ENCODE measurements at places on chromosomes 16 and 17.

DNA sequence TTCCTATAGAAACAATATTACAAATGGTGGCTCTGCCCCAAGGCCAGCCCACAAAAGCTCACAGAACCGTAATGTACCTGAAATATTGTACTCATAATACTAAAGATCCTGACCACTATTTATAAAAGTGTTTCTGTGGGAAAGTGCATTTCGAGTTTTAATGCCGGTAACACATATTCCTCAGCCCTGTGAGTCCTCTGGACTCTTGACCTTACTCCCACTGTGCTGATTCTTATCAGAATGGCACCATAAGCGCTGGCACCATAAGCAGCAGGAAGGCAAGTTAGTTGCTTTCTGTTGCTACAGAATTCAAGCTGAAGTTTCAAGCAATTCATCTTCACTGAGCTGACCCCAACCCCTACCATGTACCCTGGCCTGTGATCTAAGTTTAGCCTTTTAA is 36.4 kb upstream of the MED13 start:
- no peak for DNase-seq

GRCh38 chr17:82228842-82229697 is at the start of gene SLC16A3:
Gene SLC16A3 (plus strand): TSS chr17:82229042. CDS start chr17:82236009, 6,967 bp downstream.
- no peak for DNase-seq

DNA sequence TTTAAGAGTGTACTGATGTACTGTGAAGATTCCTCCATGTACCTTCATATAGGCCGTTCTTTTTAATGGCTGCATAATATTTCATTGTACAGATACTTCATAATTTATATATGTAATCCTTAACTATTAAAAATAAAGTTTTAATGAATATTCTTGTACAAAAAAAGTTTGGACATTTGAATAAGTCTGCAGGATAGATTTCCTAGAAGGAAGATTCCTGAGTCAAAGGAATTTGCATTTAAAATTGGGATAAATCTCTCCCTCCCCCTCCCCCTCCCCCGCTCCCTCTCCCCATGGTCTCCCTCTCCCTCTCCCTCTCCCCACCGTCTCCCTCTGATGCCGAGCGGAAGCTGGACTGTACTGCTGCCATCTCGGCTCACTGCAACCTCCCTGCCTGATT is 15.6 kb upstream of the SLC13A2 start:
- no peak for DNase-seq

GRCh38 chr17:59530531-59530930 is 34.9 kb upstream of the DHX40 start:
- DNase-seq = no peak

DNA sequence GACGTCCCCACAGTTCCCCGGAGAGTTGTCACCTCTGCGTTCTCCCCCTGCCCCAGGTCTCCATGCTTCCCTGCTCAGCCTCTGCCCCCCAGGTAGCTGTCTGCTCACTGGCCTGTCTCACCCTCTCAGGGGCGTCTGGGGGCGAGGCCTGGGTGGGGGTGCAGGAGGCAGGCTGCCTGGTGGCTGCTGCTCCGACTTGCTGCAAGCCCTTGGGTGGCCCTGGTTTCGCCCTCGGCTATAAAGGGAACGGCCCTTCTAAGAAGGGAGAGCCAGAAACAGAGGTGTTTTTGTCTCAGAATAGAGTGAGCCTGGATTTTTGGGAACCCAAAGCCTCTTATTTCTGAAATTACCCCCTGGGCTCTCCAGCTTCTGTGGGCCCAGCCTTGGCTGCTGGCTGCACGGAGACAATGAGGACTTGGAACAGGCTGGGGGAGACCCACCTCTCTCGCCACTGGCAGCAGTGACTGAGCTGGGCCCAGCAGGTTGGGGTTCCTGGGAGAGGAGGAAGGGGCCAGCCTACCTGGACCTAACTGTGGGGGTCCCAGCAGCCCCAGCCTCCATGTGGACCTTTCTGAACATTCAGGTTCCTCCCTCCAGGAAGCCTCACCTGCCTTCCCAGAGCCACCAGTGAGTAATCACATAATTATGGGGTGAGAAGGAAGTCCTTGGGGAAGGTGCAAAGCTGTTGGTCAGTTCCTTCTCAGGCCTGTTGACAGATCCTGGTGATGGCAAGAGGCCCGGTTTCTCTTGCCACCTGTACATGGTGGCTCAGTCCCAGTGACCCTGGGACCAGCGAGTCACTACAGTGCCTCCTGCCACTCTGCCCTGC is 15.5 kb upstream of the SPNS2 start:
- no peak for DNase-seq

GRCh38 chr16:80158766-80159165 is 382.0 kb upstream of the DYNLRB2 start:
- no peak for DNase-seq

DNA sequence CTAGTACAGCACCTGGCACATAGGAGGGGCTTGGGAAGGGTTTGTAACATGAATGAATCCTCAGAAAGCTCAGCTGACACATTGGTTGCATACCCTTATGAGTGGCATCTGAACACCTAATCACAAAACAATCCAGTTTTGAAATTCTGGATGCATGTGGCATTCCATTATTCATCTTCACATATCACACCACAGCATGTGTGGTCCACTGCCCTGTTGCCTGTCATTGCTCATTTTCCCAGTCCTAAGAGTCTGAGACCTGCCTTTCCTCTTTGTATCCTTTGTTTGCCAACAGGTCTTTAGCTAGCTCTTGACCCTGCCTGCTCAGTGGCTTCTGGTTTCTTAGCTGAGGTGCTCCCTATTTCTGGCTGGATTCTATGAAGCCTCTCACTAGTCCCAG is 170.8 kb upstream of the ASIC2 start:
- no peak for DNase-seq

GRCh38 chr17:34776456-34777443 is 184.5 kb downstream of the CCT6B start:
- DNase-seq = no peak

DNA sequence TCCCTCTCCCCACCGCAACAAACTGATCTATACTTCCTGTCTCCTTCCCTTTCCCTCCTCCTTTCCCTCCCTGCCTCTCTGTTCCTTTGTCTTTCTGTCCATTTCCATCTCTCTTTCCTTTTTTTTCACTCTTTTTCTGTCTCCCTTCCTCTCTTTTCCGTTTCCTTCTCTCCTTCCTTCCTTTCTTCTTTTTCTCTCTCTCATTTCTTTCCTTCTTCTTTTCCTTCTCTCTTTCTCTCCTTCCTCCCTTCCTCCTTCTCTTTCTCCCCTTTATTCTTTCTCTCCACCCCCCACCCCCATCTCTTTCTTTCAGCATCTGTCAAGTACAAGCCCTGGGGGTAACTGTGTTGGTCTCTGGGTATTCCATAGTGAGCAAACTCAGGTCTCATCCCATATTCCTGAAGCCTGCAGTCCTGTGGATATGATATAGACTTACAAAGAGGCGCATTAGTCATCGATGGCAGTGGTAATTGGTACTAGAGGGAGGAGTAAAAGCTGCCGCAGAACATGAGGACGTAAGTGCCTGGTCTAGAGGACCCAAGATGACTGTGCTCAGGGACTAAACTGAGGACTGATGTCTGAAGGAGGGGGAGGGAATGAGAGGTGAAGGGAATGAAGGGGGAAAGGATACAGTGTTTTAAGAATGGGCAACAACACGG is 50.4 kb downstream of the VAT1L start:
- no peak for DNase-seq

GRCh38 chr16:19841184-19841583 is 43.5 kb downstream of the GPRC5B start:
- DNase-seq = no peak

GRCh38 chr16:28187595-28188004 is 24.2 kb downstream of the XPO6 start:
- no peak for DNase-seq

DNA sequence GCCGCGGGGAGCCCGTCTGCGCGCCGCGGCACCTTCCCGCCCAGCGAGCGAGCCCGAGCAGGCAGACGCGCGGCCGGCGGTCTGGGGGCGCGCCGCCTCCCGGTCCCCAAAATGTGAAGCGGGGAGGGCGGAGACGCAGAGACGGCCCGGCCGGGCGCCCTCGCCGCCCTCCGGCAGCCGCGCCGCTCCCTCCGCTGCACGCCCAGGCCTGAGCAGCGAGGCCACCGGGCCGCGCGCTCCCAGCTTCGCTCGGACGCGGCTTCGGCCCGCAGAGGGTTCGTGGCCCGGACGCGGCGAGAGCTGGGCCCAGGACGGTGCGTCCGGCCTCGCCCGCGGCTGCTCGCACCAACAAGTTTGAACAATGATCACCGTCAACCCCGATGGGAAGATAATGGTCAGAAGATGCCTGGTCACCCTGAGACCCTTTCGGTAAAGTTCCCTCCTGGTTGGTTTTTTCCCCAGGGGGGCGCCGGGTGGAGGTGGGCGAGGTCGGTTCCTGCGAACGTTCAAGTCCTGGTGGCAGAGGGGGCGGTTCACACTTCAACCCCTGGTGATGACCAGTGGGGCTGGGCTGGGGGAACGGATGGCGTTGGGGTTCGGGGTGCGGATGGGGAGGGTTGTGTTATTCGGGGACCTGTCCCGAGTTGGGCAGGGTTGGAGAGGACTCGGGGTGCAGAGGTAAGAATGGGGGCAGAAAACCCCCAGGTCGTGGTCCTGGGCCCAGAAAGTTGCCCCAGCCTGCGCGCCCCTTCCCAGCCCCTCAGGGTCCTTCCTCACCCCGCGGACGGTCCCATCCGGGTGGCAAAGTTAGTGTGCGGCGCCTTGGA is 678 bp downstream of the MGAT5B start:
- DNase-seq = no peak

- DNase-seq = no peak
Observed at GRCh38 chr17:10673312-10673711, 16.2 kb upstream of the MYH3 start.

GRCh38 chr17:70558821-70559220 is 389.5 kb downstream of the KCNJ2 start:
- DNase-seq = no peak

- no peak for DNase-seq
Observed at GRCh38 chr17:55710410-55710809, 12.3 kb downstream of the TMEM100 start.

DNA sequence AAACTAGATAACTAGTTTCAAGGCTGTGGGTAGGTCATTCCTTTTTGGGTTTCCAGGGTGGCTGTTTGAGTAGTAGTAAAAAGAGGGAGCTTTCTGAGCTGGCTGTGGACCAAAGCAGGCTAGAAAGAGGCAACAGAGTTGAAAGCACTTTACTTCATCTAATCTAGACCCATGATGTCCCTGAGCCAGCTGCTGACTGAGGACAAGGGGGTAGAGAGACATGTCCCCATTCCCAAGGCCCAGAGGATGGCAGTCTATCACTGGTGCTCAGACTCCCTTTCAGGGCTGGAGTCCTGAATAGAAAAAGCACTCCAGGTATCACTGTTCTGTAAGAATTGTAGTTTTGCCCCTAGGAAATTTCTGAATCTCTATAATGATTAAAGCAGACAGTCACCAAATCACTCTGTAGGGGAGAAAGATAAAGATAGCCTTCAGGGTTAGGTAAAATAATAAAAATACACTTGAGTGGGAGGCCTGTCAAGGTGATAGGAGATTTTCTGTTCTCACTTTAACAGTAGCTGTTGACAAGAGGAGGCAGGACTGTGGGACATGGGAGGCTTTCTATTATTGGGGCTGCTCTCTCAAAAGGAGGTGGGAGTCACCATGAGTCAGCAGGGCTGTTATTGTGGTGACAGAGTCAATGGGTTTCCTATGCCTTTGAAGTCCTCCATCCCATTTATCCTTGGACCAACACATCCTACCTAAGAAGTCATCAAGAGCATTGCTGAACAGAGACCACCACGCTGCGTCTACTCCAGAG is 190.2 kb upstream of the MPHOSPH6 start:
- DNase-seq = no peak

GRCh38 chr16:73887911-73888310 is 408.7 kb upstream of the PSMD7 start:
- DNase-seq = no peak

DNA sequence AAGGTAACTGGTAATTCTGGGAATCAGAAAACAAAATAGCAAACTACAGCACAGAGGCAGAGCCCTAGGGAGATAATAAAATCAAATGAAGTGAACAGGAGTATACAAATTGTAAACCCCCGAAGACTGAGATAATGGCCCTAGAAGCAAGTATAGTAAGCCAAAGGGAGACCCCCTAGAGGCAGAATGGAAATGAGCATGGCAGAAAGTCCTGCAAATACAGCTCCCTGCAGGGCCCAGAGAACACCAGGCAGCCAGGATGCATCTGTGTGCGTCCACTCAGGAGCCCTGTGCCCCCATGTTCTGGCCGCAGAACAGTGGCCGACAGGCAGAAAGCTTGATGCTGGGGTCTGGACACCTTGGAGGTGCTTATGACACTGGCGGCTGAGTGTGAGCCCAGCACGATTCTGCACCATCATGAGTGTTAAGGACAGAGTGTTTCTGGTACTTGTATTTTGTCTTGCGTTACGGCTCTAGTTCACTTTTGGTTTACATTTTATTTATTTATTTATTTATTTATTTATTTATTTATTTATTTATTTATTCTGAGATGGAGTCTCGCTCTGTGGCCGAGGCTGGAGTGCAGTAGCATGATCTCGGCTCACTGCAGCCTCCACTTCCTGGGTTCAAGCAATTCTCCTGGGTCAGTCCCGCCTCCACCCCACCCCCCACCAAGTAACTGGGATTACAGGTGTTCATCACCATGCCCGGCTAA is 48.7 kb downstream of the RGS9 start:
- DNase-seq = no peak

DNA sequence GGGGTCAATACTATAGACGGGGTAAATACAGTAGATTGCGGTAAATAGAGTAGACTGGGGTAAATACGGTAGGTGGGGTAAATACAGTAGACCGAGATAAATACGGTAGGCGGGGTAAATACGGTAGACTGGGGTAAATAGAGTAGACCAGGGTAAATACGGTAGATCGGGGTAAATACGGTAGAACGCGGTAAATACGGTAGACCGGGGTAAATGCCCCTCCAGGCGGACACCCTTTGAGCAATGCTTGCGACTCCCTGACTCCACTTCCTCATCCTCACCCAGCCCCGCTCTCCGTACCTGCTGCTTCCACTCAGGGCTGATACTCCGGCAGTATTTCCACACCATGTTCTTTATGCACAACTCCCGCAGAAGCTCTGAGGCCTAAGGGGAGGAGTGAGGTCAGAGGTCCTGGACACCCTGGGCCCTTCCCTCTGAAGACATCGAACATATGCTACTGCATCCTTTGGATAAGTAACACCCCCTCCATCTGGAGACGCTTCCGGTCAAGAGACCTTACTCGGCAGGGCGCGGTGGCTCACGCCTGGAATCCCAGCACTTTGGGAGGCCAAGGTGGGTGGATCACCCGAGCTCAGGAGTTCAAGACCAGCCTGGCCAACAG is 13.3 kb upstream of the CRK start:
- DNase-seq = no peak

GRCh38 chr17:41494524-41494923 is 4.8 kb upstream of the KRT36 start:
- DNase-seq = no peak

DNA sequence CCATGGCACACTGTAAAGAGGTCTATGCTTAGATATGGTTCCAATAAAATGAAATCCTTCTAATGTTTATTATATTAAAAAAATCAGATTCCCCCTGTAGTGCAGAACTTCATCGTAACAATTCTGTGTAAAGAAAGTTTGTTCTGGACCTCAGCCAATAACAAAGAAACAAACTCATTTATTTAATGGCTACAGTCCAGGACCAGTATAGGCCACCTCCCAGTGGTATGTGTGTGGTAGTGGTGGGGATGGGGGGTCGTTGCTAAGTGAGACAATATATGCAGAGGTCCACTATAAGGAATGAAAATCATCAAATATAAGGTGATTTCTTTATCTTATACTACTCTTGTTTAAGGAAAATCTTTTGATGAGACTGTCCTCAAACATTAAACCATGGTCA is 136.4 kb downstream of the CDK5R1 start:
- no peak for DNase-seq
